ENCODE measurements at places on chromosomes 12 and 14.

- DNase-seq: no peak
These were observed 15.6 kb upstream of the SMAGP start for GRCh38 chr12:51285843-51286242.

DNA sequence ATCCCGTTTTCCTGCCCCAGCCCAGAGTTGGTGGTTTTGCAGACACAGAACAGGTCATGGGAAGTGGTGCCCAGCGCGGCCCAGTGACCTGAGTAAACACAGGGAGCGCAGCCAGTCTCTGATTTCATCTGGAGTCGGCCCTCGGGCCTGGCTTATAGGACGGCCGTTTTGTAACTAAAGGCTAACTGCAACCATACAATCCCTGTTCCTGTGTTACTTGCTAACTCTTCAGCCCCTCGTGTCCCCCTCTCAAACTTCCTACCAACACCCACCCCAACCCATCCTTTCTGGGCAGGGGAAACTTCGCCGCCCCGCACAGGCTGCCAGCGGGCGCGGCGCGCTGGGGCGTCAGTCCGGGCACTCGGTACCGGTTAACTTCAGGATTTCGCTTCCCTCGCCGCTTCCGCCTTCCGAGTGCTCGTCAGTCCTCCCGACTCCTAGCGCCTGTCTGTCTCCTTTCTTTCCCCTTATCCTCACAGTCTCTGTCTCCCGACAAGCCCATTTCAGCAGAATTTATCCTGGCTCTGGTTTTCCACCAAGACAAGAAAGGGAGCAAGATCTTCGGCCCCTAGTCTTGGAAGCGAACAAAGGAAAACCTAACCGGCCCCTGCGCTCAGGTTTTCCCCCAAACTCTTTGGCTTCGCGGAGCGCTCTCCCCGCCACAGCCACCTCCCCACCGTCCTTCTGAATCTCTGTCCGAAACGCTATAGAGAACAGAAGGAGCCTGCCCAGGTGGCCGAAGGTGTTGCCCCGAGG, 2.0 kb downstream of the SIX1 start:
- DNase-seq: peak; percentile 81

DNA sequence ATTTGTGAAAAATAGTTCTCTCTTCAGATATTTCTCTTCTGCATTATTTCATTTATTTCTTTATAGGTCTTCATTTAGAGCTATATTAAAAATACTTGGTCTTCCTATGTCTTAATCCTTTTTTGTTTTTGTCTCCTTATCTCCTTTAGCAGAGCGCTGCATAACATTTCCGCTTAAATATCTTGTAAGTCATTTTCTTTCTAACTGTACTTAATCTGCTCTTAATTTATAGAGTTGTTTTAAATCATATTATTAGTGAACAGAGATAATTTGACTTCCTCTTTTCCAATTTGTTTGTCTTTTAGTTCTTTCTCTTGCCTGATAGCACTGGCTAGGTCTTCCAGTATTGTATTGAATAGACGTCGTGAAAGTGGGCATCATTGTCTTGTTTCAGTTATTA, 18.0 kb downstream of the LUM start:
- no peak for DNase-seq

DNA sequence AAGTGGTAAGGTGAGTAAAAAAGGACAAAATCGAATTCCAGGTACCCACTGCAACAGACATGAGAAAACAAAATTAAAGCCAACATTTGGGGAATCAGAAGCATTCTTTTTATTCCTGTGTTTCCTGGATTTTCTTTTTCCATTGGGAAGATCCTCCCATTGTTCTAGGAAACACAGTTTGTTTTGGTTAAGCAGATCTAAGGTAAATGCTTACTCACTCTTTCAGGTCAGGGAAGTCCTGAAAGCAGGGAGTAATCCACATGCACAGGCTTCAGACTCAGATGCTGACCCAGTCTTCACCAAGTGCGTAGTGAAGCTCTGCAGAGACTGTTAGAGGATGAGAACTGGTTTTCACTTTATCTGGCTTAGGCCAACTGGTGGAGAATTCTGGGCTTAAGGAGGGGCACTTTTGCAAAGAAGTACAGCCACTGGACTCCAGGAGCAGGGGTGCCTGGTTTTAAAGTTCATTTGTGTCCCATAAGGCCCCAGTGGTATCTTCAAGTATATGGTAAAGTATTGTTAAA, 57.7 kb downstream of the RPAP3 start:
- no peak for DNase-seq

- DNase-seq: peak; percentile 49
These were observed 825 bp upstream of the CCDC85C start for GRCh38 chr14:99604766-99605298.

- DNase-seq: no peak
These were observed 1.1 kb downstream of the BRI3BP start for GRCh38 chr12:124994437-124994975.

DNA sequence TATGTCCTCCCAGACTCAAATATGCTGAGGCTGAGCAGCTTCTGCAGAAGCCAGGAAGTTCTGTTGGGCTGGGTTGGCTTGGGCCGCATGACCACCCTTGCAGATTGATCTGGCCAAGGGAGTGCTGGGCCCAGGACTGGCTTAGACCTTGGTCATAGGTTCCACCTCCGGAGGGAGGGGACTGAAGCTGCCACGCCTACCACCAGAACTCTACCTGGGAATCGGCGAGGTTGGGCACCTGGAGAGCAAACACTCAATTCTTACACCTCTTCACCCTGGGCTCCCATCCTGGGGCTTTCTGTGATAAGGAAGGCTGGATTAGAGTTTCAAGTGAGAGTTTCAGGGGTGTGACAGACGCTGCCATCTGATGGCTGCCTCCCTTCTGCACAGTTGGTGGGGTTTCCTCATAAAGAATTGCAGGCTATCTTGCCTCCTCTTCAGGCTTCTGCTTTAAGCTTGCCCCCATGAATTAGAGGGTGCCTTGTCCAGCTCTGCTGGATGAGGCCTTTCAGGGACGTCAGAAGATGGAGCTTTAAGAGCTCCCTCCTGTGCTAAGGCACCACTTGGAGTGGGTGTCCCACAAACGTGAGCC, 5.8 kb downstream of the SLC24A4 start:
- DNase-seq: no peak

GRCh38 chr14:77964586-77964985, 164.7 kb downstream of the ADCK1 start:
- DNase-seq: no peak

- no peak for DNase-seq
These were observed 12.5 kb upstream of the INF2 start for GRCh38 chr14:104676694-104677511.

DNA sequence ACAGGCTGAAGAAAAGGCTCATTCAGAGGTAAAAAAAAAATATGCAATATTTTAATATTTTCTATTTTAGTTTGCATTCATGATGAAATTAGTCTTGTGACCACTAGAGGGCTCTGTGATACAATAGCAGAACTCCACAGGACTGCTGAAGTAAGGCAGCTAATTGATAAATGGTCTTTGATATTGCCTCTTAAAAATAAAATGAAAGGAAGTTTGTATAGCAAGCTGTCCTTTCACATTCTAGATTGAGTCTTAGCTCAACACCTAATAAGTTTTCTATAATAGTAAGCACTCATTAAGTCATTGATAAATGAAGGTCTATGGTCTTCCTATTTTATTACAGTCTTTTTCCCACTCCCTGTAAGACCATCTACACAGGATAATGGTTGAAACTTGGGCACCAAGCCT, 315.7 kb downstream of the NAV3 start:
- peak; percentile 29 for DNase-seq

GRCh38 chr12:64218597-64218996, 3.5 kb downstream of the KICS2 start:
- no peak for DNase-seq

GRCh38 chr12:9928607-9929006, 3.6 kb downstream of the CLEC2A start:
- no peak for DNase-seq

GRCh38 chr14:23160924-23161522, 22.4 kb downstream of the SLC7A8 start:
- DNase-seq: peak; percentile 81

DNA sequence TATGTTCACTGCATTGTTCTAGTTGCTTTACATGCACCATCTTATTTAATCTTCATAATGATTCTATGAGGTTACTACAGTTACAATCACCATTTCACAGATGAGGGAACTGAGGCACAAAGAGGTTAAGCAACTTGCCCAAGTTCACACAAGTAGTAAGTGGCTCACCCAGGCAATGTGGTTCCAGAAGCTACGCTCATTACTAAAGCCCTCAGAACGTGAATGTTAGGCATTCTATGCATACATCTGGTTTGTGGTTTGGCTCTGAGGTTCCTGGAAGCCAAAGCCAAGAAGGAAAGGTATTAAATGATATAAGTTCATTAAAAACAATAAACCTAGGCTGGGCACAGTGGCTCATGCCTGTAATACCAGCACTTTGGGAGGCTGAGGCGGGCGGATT, 14.4 kb upstream of the VRTN start:
- DNase-seq: peak; percentile 76

- no peak for DNase-seq
These were observed 24.1 kb downstream of the TMEM260 start for GRCh38 chr14:56603648-56604047.

DNA sequence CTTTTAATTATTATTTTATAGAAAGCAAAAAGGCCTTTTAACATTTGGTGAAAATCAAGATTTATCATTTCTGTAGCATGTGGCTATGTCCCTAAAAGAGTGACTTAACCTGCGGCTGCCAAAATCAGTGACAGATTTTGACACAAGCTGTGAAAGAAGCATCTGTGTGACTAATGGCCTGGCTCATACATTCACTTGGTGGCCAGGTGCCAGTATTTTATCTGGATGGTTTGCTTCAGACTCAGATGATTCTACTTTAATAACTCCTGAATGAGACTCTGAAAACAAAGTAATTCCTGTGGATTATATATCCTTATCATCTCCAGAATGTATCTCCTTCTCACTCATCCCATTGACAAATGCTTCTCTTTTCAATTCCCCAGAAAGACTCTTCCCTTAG, 103.0 kb downstream of the FSCB start:
- DNase-seq: no peak

- peak; percentile 46 for DNase-seq
These were observed 47.6 kb upstream of the FRMD6 start for GRCh38 chr14:51604073-51604472.

GRCh38 chr12:71397433-71397954, 42.1 kb upstream of the LGR5 start:
- peak; percentile 61 for DNase-seq

- DNase-seq: no peak
These were observed 63.5 kb downstream of the PRMT8 start for GRCh38 chr12:3554371-3555115.

- DNase-seq: no peak
These were observed 898.1 kb downstream of the GALC start for GRCh38 chr14:87094913-87095312.

DNA sequence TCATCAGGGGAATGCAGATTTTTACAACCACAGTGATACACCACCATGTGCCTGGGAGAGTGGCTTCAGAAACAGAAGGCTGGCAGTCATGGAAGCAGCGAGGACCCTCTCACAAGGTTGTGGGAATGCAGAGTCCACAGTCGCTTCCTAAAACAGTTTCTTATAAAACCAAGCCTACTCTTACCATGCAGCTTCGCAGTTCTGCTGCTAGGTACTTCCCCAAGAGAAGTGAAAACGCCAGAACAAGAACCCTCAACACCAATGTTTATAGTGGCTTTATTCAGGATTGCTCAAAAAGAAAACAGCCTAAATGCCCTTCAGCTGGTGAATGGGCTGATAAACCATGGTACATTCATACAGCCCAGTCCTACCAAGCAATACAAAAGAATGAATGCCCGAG, 87.2 kb downstream of the DDX51 start:
- no peak for DNase-seq

DNA sequence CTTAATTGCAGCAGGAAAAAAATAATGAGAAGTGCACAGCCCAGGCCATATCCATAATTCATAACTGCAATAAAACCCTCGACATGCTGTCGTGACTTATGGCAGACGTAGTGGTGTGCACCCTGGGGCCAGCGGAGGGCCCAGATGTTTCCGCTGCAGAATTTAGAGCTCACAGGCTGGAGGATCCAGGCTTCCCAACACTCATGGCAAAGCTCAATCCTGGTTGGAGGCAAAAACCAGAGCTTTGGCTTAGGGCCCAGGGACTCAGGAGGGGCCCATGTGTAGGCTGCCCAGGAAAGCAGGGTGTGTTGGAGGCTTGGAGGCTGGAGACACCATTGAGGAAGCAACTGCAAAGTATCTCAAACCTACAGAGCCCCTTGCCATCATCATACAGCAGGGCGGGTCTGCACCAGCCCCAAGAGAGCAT, 68.7 kb downstream of the SERPINA3 start:
- DNase-seq: no peak

DNA sequence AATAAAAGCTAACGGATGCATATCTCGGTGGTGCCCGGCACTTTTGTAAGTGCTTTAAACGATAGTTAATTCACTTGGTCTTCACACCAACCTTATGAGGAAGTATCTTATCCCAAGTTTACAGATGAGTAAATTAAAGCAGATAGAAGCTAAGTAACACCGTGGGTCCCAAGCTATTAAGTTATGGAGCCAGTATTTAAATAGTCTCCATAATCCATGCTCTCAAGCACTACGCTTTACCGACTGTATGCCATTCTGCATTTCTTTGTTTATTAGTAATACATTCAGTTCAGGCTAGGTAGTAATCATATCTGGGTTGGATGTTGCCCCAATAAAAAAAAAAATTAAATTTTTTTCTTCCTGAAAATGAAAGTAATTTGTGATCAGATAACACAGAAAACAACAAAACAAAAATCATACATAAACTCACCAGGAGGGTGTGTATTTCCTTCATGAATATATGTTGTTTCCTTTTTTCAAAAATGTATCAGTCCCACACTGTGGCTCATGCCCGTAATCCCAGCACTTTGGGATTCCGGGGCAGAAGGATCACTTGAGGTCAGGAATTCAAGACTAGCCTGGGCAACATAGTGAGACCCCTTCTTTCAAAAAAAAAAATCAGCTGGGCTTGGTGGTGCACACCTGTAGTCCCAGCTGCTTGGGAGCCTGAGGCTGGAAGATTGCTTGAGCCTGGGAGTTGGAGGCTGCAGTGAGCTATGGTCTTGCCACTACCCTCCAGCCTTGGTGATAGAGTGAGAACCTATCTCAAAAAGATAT, 1.4 kb upstream of the M6PR start:
- DNase-seq: no peak

- DNase-seq: no peak
These were observed 4.6 kb downstream of the ANO6 start for GRCh38 chr12:45220363-45220931.

GRCh38 chr12:92947589-92948215, 18.6 kb upstream of the EEA1 start:
- no peak for DNase-seq

- DNase-seq: no peak
These were observed 309.9 kb downstream of the BCL11B start for GRCh38 chr14:98962118-98962517.

DNA sequence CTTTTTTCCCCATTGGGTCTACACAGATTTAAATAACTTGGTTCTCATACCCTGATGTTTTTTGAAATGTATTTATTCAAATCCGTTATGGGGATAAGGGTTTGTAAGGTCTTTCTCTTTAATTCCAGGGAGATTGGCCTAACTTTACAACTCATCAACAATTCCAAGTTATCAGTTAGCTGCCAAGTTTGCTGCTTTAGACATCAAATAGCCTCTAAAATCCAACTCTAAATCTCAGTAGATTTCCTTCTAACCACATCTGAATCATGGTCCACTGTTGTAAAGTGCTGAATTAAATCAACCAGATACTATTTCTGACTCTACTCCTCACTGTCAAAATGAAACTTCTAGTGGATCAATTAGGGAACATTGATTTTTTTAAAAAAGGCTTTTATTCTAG, 364.1 kb upstream of the E2F7 start:
- no peak for DNase-seq

Data from M059J (cell line).